Globus pallidus (tissue), 1 donor: ENCODE measurements at places on chromosomes 12 and 14.

- no peak for DNase-seq
Measured at GRCh38 chr12:19872621-19873540, 433.6 kb downstream of the AEBP2 start.

DNA sequence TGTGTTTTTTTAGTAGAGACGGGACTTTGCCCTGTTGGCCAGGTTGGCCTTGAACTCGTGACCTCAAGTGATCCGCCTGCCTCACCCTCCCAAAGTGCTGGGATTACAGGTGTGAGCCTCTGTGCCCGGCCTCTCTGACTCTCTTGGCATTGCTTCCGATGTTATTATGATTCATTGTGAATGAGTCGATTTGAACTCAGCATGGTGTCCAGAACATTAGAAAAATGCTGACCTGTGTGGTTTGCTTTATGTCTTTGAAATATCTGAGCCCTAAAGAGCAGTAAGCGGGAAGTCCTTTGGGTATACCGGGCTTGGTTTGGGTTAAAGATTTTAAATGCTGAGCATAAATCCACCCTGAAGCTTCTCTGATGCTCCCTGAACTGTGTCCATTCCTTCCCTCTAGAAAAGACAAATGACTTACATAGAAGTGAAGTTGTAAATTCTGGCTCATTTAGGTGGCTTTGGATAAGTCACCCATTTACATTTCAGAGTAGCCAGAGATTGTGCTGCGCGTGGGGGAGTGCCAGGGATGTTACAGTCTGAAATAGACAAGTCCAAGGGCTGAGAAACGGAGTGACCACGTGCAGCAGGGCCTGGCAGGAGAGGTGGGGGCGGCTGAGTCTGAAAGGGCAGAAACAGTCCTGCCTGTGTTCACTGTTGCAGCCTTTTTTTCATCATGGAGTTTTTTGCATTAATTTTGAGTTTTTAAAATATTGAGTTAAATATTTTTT lies 39.6 kb downstream of the SLC15A4 start:
- no peak for DNase-seq

GRCh38 chr14:104389326-104390220 lies 190.0 kb upstream of the C14orf180 start:
- no peak for DNase-seq

GRCh38 chr12:128971802-128972201 lies 118.5 kb downstream of the GLT1D1 start:
- DNase-seq: no peak

DNA sequence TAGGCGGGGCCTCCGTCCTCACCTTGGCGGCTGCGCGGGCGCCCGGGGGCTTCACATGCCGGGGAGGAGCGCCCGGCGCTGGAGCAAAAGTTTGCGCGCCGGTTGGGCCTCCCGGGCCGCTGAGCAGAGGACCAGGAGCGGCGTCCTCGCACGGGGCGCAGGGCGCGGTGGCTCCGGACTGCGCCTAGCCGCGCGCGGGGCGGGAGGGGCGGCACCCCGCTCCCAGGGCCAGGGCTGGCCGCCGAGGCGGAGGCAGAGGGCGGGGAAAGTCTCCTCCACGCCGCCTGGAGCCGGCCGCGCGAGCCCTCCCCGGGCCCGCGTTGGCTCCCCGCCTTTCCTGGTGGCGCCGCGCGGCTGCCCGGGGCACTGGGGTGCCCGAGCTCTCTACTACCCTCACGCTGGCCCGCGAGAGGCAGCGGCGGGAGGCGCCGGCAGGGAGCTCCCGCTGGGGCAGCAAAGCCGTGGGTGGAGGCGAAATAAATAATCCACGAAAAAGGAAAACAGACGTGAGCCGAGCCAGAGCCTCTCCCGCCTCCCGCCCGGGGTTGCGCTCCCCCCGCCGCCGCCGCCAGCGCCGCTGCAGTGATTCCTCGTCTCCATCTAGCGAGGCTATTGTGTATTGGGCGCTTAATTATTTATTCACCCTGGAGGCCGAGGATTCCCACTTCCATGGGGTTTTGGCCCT lies 400 bp upstream of the PRIMA1 start:
- peak; percentile 83 for DNase-seq

GRCh38 chr14:58941629-58942028 lies 246.8 kb upstream of the DAAM1 start:
- no peak for DNase-seq

- no peak for DNase-seq
Measured at GRCh38 chr14:22213120-22213519, 375.9 kb downstream of the DAD1 start.

GRCh38 chr12:130369816-130370215 lies 32.1 kb downstream of the PIWIL1 start:
- no peak for DNase-seq

GRCh38 chr12:26434299-26435068 lies 239.1 kb downstream of the SSPN start:
- peak; percentile 70 for DNase-seq

DNA sequence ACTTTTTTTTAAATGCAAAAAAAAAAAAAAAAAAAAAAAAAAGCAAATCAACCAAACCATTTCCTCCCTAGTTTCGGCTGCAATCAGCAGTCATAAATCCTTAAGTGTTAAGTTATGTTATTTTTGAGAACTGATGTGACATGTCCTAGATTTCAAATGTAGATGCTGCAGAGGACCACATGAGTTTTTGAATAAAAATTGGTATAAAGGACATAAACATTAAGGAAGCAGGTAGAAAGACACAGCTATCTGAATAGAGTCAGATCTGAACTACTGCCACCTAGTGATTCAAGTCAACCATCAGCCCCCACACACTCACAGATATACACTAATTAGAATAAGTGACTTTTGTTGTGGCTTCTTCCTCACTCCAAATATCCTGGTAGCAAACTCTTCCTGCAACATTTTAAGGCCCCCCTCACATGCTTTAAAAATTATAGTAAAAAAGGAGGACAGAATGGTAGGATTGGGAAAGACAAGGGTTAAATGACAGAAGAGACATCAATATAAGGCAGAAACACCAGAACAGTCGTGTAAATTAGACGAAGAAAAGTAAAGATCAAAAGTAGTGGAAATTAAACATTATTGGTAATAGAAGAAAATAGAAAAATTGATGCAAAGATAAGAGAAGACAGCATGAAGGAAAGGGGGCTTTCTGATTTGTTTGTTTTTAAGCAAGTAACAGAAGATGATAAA lies 394.5 kb upstream of the ATP2B1 start:
- no peak for DNase-seq

GRCh38 chr12:30988646-30989286 lies 62.2 kb downstream of the TSPAN11 start:
- no peak for DNase-seq

GRCh38 chr12:101551362-101552114 lies 43.2 kb upstream of the MYBPC1 start:
- DNase-seq: no peak

- no peak for DNase-seq
Measured at GRCh38 chr14:67137744-67138371, 51.4 kb upstream of the GARIN2 start.

DNA sequence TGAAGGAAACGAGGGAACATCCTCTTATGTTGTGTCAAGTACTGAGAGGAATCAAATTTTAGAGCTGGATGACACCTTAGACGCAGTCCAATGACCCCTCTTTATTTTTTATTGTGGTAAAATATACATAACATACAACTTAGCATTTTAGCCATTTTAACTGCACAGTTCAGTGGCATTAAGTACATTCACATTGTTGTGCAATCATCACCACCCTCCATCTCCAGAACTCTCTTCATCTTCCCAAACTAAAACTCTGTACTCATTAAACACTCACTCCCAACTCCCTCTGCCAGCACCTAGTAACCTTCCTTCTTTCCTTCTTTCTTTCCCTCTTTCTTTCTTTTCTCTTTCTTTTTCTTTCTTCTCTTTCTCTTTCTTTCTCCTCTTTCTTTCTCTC lies 97.2 kb upstream of the SLC24A4 start:
- no peak for DNase-seq
